Right atrium auricular region (tissue), 2 donors: ENCODE measurements at places on chromosomes 11 and 22.

GRCh38 chr11:95082576-95083001 lies 7.1 kb upstream of the ENDOD1 start:
- no peak for DNase-seq

DNA sequence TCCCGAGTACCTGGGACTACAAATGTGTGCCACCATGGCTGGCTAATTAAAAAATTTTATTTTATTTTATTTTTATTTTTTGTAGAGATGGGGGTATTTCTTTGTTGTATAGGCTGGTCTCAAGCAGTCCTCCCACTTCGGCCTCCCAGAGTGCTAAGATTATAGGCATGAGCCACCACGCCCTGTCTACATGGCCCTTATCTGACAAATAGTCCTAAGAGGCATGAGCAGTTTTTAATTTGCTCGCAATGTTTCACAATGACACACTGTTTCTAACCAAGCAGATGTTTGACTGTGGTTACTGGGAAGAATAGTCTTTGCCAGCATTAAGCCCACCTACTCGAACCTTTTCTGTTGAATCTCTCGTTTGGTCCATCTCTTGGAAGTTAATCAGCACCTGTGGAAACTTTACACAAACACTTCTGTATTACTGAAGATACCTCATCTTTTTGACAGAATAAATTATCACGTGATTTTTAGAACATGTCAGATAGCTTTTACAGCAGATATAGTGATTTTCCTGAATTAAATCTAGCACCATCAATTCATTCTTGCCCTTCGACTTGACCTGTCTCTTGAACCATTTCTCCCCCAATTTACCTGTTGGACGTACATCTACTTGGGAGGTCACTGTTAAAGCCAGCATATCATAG lies 71.4 kb downstream of the MTMR3 start:
- DNase-seq, result no peak

DNA sequence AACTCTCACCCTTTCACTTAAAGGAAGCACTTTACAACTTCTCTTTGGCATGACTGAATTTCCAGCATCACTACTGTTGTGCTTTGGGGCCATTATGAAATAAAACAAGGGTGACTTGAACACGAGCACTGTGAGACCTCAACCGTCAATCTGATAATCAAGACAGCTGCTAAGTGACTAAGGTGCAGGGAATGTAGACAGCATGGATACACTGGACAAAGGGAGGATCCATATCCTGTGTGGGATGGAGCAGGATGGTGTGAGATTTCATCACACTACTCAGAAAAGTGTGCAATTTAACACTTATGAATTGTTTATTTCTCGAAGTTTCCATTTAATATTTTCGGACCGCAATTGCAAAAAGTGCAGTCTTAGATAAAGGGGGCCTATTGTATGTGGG lies 16.1 kb upstream of the EXPH5 start:
- DNase-seq, result no peak

GRCh38 chr11:130762638-130763037 lies 153.6 kb downstream of the SNX19 start:
- no peak for DNase-seq

DNA sequence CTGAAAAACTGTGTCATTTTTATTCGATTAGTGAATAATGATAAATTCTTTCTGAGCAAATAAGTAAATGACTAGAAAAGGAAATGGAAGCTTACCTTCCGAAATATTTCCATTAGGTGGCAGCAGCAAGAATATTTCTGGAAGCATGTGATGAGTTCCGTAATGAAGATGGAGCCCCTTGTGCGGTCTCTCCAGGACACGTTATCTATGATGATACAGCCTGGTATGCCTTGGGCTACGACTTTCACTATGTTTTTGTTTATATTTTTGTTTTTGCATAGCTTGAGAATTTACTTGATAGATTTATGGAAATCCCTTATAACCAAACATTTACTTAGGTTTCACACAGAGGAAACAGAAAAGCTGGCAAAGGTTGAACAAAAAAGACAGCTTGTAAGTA lies 25.7 kb downstream of the CASP5 start:
- no peak for DNase-seq

GRCh38 chr11:113242767-113243397 lies 71.5 kb upstream of the TTC12 start:
- no peak for DNase-seq

- DNase-seq, result no peak
Observed at GRCh38 chr11:57124917-57125316, 56.8 kb upstream of the LRRC55 start.

DNA sequence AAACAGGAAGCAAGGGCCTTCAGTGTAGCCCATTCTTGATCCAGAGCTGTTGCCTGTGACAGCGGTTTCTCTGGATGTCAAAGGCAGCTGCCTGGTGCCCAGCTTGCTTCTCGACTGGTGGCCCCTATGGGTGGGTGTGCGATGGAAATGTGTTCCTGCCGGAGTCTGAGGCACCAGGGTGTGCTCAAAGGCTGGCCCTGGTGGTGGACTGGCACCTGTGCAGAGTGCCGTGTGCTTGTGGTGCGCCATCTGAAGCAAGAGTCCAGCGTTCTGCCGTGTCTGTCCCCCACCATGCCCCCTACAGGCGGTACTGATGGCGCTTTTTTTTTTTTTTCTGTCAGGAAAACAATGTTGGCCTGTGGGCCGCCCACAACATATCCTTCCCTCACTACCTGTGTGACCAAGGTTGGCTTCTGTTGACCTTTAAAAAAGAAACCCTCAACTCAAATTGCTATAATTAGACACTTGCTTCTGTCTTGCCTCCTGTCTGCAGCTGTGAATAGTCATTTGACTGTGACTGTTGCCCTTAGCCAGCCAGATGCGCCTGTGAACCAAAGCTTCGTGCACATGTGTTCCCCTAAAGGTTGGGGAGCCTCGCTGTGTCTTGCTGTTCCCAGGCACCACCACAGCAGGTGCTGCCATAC lies 4.7 kb upstream of the RANBP1 start:
- no peak for DNase-seq

- no peak for DNase-seq
Observed at GRCh38 chr22:38970551-38970950, 11.6 kb upstream of the APOBEC3B start.

- no peak for DNase-seq
Observed at GRCh38 chr11:61680622-61681221, 531 bp downstream of the DAGLA start.

DNA sequence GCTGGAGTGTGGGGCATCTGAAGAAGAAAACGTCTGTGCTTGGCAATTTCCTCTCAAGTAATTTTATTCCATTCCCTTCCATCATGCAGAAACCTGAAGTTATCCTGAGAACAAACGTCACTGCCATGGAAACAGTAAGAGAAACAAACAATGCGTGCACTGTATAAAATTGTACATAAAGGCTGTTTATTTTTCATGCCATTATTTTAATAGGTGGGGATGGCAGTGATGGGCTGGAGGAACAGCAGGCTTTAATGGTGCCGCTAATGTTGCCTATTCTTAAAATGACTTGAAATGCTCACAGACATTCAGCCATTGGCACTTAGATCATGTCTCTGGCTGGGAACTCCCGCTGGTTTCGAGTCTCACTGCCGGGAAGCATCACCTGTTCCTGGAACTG lies 7.5 kb upstream of the SEZ6L start:
- no peak for DNase-seq

DNA sequence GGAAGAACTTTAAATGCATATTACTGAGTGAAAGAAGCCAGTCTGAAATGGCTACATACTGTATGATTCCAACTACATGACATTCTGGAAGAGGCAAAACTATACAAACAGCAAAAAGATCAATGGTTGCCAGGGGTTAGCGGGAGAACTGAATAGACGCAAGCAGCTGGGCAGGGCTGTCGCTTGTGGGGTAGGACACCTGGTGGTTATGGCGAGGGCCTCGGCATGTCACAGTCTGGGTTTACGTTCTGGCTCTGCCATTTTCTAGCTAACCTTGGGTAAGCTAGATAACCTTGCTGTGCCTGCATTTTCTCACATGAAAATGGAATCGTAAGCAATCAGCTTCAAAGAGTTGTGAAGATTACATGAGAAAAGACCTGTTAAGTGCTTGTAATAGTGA lies 55.2 kb upstream of the SYT13 start:
- DNase-seq, result no peak

DNA sequence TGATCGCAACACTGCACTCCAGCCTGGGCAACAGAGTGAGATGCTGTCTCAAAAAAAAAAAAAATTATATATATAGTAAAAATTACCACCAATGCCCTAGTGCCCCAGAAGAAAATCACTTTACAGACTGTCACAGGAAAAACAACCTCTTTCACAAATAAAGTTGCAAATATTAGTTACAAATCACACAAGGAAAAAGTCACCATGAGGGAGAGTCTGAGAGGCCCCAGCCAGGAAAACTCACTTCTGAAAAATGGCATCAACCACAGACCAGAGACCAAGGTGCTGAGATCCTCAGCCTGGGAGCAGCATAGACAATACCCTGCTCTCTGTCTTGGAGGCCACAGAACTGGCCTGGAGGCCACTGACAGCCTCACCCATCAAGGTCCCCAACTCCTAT lies 20.4 kb downstream of the GGT5 start:
- DNase-seq, result no peak

GRCh38 chr11:114880442-114880841 lies 202.1 kb downstream of the NXPE2 start:
- no peak for DNase-seq

DNA sequence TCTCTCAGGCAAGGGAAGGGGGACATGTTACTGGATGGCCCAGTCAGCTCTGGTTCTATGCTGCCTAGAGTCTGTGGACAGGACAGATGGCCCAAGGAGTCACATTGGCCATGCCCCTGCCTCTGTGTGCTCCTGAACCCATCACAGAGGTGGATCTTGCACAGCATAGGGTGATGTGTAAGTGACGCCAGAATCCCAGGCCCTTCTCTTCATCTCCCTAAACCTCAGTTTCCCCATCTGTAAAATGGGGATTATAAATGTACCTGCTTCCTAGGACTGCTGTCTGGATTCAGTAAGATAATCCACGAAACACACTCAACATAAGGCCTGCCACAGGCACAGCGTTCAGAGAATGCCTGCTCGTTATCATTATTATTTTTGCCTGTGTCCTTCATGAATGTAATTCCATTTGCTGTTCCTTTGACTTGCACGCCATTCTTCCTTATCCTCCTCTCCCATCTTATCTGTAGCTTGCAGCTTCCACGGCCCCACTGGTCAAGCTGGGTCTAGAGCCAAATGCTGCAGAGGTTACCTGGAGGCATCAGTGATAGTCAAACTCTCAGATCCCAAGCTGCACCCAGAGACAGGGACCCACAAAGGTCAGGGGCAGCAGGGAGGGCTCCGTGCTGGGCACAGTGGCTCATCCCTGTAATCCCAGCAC lies 207.0 kb downstream of the MN1 start:
- DNase-seq, result no peak

DNA sequence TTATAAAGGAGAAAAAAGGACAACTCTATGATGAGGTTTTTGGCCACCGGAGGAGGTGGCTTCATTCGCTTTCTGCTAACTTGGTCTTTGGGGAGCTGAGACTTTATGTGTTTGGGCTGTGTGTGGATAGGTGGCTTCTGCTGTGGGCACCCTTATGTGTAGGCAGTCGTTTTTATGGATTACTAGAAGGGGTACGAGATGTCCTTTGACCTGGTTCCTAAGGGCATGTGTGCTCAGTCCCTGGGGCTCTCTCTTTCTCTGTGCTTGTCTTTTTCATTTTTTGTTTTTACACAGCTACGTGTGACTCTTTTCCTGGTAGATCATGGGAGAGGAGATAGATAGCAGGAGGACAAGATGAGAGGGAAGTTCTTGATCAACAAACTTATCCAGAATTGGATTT lies 93.4 kb downstream of the TEAD1 start:
- DNase-seq, result no peak

GRCh38 chr11:72969894-72970335 lies 155.7 kb downstream of the ATG16L2 start:
- no peak for DNase-seq

DNA sequence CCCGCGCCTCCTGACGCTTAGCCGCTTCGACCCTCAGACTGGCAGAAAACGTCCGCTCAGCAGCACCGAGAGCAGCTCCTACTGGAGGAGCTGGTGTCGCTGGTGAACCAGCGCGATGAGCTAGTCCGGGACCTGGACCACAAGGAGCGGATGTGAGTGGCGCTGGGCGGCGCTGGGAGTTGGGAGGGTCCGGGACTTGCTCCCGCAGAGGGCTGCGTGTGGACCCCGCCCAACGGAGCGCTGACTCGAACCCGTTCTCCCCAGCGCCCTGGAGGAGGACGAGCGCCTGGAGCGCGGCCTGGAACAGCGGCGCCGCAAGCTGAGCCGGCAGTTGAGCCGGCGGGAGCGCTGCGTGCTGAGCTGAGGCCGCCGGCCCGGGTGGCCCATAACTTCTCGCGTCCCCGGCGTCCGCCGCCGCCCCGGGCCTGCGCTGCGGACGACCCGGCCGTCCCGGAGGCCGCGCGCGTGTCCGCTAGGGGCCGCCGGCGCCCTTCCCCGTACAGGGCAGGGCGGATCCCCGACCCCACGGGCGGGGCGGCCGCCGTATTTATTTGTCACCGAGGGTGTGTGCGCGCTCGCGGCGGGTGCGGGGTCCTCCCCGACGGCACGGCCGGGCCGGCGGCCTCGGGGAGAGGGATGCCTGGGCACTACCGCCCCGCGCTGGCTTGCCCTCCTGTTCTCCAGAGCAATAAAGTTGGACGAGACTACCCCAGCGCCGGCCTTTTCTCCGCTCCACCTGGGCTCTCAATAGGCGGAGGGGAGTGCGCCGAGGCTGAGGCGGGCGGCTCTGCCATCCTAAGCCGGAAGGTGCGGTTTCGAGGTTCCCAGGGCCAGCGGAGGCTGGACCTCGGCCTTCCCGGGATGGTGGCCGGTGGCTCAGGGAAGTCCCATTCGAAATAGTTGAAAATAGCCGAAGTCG lies 3.4 kb downstream of the KCNK7 start:
- no peak for DNase-seq

DNA sequence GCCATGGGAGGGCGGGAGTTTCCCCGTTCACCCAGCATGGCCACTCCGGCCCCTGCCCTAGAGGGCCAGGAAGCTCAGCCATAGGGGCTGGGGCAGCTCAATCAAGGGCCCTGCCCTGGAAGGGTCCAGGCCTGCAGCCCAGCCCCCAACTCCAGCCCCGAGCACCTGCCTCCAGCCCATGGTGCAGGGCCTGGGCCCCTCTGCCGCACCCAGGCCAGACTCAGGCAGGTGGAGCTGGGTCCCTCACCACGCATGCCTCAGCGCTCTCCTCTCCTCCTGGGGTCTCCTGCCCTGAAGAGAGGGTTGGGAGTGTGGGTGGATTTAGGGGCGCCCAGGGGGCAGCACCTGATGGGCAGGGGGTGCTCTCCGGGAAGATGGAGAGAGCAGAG lies 13.1 kb downstream of the MLC1 start:
- no peak for DNase-seq
